ENCODE measurements at places on chromosomes 7 and 10.

GRCh38 chr7:135349746-135350145, 116.1 kb downstream of the STRA8 start:
- DNase-seq: no peak

DNA sequence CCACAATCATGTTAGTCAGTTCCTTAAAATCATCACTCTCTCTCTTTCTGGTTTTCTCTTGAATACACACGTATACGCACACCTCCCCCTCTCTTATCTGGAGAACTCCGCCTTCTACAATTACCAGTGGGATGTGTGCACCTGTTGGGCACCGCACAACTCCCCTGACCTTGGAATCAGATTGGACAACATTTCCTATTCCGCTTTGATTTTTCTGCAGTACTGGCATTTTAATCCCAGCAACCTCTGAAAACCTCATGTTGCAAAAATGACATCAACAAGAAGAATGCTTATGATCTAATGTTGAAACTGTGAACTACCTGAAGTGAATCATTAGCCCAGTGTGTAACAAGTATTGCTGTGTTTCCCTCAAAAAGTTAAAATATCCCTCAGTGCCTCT, 109.6 kb downstream of the KIAA1217 start:
- no peak for DNase-seq

DNA sequence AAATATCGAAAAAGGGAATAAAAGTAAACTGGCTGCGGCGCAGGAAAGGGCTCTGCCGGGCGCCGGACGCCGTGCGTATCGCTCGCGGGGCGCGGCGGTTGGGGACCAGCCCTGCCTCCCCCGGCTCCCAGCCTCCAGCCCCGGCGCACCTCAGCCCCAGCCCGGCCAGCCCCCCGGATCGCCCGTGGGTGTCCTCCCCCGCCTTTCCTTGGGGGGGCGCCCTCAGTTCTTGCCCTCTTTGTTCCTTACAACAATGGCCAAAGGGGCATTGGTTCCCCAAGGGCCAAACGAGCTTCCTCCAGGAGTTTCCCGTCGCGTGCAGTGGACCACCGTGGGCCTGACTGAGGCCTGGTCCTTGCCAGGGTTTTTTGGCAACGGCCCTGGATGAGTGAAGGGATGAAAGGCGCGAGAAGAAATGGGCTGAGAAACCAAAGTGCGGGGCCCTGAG, 1.2 kb downstream of the MACROH2A2 start:
- peak; percentile 48 for DNase-seq

- no peak for DNase-seq
Observed at GRCh38 chr10:63582690-63583089, 61.5 kb downstream of the REEP3 start.

DNA sequence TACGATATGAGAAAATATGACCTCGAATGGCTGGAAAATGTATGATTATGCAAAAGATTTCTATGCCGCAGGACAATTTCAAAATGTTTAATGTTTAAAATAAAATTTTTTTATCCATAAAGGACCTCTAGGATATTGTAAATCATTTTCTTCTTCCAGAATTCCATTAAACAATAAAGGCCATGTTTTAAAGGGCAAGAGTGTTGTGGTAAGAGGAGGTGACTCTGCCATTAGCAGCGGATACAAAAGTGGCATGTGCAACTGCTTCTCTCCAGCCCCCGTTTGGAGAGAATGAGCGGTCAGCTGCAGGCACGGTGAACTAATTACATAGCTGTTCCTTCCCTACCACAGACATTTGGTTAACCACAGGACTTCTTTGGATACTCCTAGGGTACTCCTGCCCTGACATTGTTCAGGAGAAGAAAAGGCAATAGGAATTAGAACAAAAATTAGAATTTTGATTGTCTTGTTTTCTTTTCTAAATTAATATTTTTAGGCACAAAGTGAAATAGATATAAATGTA, 63.8 kb downstream of the HBP1 start:
- DNase-seq: no peak

GRCh38 chr7:6650086-6650485, 13.0 kb downstream of the ZNF316 start:
- DNase-seq: no peak

DNA sequence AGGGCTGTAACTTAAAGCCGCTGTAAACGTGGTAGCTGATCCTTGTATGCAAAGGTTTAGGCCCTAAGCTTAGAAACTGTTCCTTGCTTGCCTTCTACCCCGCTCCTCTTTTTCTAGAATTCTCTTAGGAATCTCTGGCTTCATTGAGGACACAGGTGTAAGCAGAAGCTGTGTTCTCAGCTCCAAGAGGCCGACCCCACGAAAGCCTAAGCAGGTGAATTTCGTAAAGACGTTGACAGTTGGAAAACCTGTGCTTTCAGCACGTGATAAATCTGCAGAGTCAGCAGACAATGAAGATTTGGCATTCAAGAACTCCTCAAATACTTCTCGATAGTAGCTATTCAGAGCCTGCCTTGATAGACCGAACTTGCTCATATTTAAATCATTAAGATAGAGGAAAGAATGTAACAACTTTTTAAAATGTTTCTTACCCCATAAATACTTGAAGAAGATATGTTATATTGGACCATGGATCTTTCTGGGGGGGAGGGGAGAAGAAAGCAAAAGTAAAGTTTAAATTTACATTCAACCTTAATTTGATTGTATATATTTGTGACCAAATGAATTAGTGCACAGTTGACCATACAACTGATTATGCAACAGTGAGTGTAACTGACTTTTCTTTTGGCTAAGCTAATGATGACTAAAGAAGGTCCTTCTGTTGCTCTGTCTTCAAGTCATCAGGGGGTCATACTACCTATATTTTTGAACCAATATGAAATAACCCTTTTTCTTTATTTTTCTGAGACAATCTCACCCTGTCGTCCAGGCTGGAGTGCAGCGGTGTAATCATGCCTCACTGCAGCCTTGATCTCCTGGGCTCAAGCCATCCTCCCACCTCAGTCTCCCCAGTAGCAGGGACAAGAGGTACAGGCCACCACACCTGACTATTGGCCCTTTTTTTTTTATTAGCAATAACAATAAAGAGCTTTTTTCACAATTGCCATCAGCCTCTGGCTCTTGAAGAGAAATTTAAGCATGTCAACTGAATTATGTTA, 1.2 kb upstream of the GDI2 start:
- no peak for DNase-seq

All from stimulated activated naive CD8-positive, alpha-beta T cell treated with anti-CD3 and anti-CD28 coated beads, Interleukin-15, amount 100 ng/mL, for 72 hours (primary cell).